Activated naive CD8-positive, alpha-beta T cell treated with anti-CD3 and anti-CD28 coated beads for 36 hours (primary cell): ENCODE measurements at places on chromosomes 16 and 17.

DNA sequence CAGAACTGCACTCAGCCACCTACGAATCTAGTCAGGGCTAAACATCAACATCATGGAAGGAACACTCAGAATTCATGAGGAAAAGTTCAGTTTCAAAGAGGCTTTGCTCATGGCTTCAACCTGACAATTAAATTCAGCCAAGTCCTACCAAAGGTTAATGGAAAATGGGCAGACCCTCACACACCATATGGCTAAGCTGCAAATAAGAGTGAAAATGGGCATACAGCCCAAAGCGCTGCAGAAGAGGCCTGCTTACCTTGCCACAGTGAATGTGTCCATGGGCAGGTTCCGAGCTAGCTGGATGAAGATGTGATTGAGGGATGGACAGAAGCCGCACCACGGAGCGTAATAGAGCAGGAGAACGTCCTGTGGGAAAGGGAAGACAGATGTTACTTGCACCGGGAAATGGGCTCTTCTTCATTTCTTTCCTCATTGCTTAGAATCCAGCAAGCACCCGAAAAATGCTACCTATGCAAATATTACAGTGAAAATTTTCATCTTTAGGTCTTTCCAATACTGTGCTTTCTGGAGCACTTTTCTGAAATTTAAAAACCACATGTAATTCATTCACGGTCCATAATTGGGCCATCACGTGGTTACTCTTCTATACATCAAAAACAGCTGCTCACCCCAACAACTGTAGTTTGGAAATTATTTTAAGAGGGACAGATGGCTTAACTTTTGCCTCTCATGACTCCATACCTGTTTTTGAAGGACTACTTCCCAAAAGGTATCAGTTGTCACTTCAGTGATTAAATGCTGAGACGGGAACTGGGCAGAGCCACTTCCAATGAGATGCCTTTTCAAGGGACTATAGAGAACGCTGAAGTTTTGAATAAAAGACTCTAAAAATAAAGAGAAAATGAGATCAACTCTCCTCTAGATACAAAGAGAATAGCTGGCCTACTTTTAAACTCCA, 19.6 kb downstream of the SNN start:
- DNase-seq, result no peak

DNA sequence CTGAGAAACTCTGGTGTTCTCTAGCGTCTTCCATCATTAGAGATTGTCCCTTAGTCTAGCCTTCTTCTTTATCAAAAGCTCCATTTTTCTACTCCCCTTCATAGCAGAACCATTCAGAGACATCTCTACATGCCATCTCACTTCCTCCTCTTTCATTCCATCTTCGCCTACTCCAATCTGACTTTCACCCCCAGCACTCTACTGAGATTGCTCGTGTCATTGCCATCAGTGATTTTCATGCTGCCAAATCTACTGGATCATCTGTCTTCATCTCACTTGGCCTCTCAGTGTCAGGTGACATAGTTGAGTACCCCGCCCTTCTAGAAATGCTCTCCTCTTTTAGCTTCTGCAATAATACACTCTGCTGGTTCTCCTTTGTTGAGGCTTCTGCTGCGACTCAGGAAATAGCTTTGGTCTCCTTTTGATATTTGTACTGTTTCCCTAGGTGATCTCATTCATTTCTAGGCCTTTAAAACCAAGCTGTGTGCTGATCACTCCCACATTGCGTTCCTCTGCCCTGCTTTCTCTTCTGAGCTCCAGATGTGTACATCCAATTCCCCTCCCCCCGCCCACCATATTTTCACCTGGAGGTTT, 119.1 kb downstream of the FTO start:
- no peak for DNase-seq

- DNase-seq, result no peak
Observed at GRCh38 chr17:70498631-70499030, 329.3 kb downstream of the KCNJ2 start.

DNA sequence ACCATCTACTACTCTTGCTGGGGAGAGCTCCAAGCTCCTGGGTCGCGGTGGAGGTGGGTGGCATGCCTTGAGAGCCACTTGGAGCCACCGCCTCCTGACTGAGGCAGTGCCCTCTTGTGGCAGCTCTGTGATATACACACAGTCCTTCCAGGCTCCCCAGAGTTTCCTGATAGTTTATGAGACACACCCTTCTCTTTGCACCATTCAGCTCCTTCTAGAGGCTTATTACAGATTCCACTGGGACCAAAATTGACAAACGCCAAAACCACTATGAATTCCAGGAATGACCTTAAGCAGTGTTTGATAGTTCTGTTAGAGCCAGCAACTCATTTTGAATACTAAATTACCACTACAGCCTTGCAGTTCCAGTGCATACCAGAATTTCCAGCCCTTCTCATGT, 170.1 kb upstream of the CDH13 start:
- DNase-seq, result peak; percentile 37

DNA sequence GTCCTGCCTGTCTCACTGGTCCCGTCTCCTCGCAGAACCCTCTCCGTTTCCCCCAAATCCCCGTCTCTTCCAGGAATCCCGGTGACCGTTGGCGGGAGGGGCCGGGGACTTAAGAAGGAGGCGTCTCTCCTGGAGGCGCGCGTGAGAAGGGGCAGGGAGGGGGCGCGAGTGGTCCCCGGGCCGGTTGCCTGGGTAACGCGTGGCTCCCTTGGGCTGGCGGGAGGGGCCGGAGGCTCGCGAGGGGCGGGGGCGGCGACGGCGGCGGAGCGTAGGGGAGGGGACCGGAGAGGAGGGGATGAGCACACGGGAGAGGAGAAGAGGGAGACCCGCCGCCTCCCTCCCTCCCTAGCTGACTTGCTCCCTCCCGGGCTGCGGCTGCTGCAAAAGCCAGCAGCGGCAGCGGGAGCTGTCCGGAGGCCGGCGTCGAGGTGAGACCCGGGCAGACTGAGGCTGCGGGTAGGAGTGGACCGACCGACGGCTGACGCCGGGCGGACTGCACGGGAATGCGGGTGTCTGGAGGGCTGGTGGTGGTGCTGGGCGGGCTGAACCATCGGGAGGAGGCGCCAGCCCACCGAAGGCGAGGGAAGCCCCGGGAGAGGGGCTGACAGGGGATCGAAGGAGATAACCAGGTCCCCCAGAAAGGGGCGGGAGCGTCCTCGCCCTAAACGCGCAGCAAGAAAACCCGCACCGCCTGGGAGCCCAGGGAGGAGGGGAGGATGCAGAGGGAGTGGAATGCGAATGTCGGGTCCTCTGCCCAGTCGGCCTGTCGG, at the start of gene PRRT2:
TSS of gene PRRT2 (plus strand) at position 298 of the 770 bp plus-strand sequence. CDS start 862 bp downstream, outside the sequence.
- DNase-seq, result peak; percentile 59

- DNase-seq, result peak; percentile 46
Observed at GRCh38 chr17:72421128-72422092, 300.6 kb downstream of the SOX9 start.

- no peak for DNase-seq
Observed at GRCh38 chr16:78897299-78897698, 703.2 kb downstream of the MAF start.

DNA sequence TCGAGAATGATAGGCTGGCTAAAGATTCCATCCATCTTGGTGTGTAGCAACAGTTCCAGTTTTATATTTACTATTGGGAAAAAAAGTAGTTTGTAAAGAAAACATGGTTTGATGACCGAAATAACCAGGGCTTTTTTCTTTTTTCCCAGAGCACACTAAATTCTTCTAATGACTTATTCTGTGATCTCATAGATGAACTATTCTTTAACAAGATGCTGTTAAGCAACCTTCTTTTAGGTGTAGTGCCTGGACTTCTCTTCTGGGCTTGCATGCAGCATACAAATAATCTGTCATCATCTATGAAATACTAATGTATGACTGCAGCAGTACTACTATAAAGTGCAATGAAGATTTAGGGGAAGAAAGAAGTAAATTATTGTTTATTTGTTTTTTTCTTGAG, 11.0 kb upstream of the CAPNS2 start:
- DNase-seq, result no peak

DNA sequence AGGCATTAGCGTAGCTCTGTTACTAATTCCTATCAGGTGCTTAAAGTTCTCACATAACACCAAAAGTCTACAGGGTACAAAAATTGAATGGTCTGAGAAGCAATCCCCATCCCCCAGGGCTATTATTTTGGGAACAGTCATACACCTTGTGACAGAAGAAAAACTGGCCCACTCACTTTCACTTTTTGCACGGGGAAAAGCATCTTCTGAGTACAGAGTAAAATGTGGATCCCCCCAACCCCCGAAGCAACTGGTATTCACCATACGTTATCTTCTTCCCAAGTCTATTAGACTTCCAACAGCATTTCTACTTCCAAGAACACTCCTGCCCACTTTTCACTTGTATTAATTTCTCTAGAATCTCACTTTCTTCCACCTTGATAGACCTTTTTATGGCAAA, 11.8 kb downstream of the GGA3 start:
- DNase-seq, result no peak

DNA sequence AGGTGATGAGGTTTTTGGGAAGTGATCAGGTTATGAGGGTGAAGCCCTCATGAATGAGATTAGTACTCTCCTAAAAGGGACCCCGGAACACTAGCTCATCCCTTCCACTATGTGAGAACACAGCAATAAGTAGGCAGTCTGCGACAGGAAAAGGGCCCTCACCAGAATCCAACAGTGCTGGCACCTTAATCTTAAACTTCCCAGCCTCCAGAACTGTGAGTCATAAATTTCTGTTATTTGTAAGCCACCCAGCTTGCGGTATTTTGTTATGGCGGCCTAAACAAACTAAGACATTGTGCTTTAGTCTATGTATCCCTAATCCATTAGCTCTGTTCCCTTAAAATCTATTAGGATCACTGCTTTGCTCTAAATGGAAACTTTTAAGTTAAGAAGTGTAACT, 8.5 kb downstream of the SLFN12 start:
- no peak for DNase-seq

- DNase-seq, result no peak
Observed at GRCh38 chr17:1673041-1673785, 11.5 kb downstream of the PRPF8 start.

GRCh38 chr17:80212962-80213642, 7.0 kb downstream of the SGSH start:
- DNase-seq, result no peak

- no peak for DNase-seq
Observed at GRCh38 chr17:33352526-33352925, 59.4 kb upstream of the ASIC2 start.

DNA sequence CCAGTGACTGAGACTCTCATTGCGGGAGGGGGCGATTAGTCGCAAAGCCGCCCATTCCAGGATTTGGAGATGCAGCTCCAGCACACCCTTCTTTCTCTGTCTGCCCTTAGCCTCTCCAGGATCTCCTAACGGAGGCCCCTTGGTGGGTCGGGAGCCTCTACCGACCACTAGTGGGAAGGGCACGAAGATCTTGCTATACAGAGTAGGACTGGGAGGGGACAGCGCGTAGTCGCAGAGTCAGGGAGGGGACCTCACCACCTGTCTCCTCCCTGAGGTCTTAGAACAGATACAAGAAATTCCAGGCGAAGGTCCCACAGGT, 588 bp upstream of the SMTNL2 start:
- peak; percentile 25 for DNase-seq

DNA sequence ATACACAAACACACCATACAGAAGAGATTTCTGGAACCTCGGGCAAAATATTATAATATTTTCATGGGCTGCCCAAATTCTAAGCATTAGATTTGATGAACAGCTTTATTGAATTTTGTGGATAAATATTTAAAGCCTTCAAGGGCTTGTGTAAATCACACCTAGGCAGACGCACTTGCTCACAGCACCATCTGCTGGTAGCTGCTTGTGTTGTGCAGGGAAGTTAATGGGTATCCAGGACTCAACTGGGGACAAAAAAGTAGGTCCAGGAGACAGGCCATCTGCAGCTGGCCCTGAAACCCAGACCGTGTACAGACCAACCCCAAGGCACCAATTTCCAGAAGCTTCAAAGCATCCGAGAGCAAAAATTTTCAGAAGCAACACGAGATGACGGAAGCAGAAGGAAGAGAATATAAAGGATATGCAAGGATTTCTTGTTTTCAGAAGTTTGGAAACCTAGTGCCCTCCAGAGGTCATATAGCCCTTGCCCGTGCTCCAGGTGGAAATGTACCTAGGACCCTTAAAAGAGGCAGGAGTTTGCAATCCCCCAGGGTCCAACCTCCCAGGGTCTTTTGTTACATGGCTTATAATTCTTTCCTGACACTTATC, 140.0 kb downstream of the CHD9NB start:
- DNase-seq, result peak; percentile 29

- DNase-seq, result no peak
Observed at GRCh38 chr17:9192010-9192409, 170.7 kb downstream of the NTN1 start.

- DNase-seq, result no peak
Observed at GRCh38 chr16:4246777-4247459, 5.0 kb upstream of the SRL start.

- no peak for DNase-seq
Observed at GRCh38 chr17:80212109-80212508, 8.0 kb downstream of the SGSH start.

- DNase-seq, result no peak
Observed at GRCh38 chr17:4329838-4330237, 36.6 kb downstream of the UBE2G1 start.
